ENCODE measurements at places on chromosomes 1 and 21.

- no peaks in the 10 kb centered on the region for H3K36me3 ChIP-seq
- peaks cover 55% of the 10 kb centered on the region for H3K27me3 ChIP-seq
- no peaks in the 10 kb centered on the region for H3K4me1 ChIP-seq
- H3K4me3 ChIP-seq: no peak overlapping the region
- H3K27ac ChIP-seq: no peak overlapping the region
These were observed 3.0 kb upstream of the SLC44A5 start for GRCh38 chr1:75613916-75614315.

DNA sequence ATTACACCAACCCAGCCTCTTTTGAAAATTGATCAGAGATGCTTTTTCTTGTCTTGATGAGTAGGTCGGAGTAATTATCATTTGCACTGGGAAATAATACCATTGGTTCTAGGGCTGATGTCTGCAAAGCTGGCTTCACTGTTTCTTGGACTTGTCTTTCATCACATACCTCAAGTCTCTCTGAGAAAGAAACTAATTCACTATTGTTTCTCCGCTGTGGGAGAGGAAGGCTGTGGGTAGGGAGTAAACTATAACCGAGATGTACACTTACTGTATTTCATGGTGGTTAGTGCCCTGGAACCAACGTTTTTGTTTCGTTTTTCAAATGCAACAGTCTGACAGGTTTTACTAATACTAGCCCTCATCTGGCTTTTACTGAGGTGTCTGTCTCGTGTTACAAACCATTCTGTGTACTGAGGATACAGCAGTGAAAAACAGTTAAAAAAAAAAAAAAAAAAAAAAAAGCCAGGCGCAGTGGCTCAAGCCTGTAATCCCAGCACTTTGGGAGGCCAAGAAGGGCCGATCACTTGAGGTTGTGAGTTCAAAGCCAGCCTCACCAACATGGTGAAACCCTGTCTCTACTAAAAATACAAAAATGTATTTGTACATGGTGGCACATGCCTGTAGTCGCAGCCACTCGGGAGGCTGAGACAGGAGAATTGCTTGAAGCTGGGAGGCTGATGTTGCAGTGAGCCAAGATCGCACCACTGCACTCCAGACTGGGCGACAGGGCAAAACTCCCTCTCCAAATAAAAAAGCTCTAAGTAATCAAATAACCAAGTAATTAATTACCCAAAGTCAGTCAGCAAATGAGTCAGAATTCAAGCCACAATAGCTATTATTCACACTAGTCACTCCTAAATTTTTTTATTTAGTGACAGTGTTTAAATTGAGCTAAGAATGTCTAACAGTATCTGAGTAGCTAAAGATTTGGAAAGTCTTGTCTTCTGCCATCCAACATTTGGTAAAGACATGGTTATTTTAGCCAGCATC lies 23.3 kb downstream of the TOMM20 start:
- H3K27ac ChIP-seq: no peak overlapping the region
- peaks cover 8% of the 10 kb centered on the region for H3K4me1 ChIP-seq
- no peaks in the 10 kb centered on the region for H3K36me3 ChIP-seq

GRCh38 chr1:53107570-53108322 lies 34.7 kb downstream of the SLC1A7 start:
- H3K36me3 ChIP-seq: no peaks in the 10 kb centered on the region
- no peak overlapping the region for H3K27ac ChIP-seq
- peaks cover 43% of the 10 kb centered on the region for H3K4me1 ChIP-seq
- no peaks in the 10 kb centered on the region for H3K27me3 ChIP-seq

- no peaks in the 10 kb centered on the region for H3K4me1 ChIP-seq
- no peak overlapping the region for H3K27ac ChIP-seq
- no peak for DNase-seq
- no peak overlapping the region for H3K4me3 ChIP-seq
- no peaks in the 10 kb centered on the region for H3K27me3 ChIP-seq
These were observed 84.8 kb downstream of the POFUT2 start for GRCh38 chr21:45202889-45203288.

DNA sequence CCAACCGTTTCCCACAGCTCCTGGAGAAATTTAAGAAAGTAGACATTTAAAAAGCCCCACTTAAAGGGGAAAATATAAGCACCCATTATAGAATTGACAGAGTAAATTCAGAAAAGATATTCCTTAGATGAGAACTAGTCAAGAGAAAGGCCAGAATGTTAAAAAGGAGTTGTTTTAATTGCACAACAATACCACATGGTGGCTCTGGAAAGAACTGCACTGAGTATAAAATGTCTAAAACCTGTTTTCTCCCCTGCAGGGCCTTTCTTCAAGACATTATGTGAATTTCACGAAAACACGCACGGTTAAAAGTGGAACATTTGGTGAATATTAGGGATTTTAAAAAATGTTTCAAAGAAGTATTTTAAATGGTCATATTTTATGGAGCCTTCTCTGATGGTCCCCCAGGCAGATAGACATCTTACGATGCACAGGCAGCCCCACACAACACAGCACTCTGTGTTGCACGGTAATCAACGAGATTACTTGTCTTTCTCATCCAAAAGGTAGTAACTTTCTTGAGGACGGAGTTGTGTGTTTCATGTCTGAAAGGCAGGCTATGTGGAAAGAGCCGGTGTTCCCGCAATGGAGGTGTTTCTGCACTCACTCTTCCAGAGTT lies 101.9 kb downstream of the PRRX1 start:
- H3K4me3 ChIP-seq: no peak overlapping the region
- DNase-seq: no peak
- H3K27ac ChIP-seq: no peak overlapping the region
- H3K4me1 ChIP-seq: no peaks in the 10 kb centered on the region
- no peaks in the 10 kb centered on the region for H3K36me3 ChIP-seq
- H3K27me3 ChIP-seq: no peaks in the 10 kb centered on the region
